ENCODE measurements at places on chromosomes 3 and 15. TPM values are rescaled to one million over a fixed set of nuclear protein-coding genes. Genes with fewer than 3 reads are reported as not detected.

The CHDH gene
- total RNA-seq = 0.12 TPM

DNA sequence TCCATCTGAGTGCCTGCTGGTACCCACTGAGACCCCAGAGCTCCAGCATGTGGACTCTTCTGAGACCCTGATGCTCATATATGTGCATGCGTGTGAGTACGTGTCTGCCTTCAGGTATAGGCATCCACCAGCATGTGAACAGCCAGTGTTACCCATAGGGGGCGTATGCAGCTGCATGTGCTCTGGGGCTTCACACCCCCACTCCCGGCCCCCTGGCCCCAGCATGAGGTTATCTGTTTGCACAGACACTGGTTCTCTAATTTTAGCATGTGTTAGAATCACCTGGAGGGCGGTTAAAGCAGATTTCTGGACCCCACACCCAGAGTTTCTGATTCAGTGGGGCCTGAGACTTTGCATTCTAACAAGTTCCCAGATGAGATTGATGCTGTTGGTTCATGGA is 824 bp upstream of the CILP start:
- peak; percentile 69 for DNase-seq

DNA sequence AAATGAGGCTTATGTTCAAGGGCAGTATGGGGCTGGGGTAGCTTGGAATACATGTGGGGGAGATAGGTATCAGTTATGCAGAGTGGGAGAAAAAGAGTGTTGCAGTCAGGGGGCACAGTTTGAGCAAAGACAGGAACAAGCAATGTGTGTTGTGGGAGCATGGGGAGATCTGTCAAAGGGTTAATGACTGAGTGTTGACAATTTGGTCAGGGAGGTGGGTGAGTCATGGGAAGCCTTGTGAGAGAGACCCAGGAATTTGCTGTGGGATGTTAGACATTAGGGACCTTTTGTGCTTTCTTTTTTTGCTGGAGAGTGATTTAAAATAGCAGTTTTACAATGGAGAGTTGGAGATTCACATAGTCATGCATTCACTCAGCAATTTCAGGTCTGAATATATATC is 221.6 kb upstream of the NR2E3 start:
- DNase-seq = no peak

DNA sequence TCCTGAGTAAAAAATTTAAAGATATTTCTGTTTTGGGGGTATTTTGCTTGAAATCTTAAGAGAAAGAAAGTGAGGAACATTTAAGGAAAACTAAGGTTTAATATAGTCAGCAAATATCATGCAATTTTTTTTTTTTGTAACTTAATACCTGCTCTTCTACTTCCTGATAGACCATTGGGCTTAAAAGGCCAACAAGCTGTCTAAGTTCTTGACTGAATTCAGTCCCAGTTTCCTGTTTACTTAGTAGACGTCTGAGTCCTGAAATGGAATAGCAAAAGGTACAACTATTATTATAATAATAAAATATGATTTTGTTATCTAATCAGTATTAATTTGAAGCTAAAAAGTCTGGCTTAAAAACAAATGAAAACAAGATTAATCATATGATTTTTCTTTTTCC is 37.9 kb downstream of the IQCB1 start:
- no peak for DNase-seq

DNA sequence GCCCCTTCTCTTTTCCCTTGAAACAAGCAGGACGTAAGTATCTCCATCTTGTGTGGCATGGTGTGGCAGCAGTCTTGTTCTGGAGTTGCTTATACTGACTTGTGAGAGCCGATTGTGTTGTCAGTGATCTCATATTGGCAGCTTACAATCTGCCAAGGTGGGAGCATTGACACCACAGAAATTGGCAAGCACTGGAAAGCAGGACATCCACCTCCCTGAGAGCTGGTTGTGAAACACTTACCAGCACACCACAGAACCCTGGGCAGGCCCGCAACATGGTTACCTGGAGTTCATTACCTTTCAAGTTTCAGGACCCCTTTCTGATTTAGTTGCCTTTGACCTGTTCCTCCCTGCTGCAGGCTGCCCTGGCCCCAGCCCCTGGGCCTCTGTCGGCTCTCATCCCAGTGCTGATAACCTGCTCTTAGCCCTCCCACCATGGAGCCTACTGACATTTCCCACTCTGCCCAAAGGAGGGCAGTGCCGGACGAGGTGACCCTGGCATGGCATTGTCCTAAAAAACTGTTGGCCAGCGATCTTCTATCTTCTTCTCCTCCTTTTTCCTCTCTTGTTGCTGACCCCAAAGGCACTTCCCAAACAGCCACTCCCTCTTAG is 10.6 kb upstream of the ATP2B2 start:
- no peak for DNase-seq
